A172 (cell line): ENCODE measurements at places on chromosomes 2 and 18.

GRCh38 chr18:22409445-22409844, 8.3 kb downstream of the CTAGE1 start:
- DNase-seq, result no peak

DNA sequence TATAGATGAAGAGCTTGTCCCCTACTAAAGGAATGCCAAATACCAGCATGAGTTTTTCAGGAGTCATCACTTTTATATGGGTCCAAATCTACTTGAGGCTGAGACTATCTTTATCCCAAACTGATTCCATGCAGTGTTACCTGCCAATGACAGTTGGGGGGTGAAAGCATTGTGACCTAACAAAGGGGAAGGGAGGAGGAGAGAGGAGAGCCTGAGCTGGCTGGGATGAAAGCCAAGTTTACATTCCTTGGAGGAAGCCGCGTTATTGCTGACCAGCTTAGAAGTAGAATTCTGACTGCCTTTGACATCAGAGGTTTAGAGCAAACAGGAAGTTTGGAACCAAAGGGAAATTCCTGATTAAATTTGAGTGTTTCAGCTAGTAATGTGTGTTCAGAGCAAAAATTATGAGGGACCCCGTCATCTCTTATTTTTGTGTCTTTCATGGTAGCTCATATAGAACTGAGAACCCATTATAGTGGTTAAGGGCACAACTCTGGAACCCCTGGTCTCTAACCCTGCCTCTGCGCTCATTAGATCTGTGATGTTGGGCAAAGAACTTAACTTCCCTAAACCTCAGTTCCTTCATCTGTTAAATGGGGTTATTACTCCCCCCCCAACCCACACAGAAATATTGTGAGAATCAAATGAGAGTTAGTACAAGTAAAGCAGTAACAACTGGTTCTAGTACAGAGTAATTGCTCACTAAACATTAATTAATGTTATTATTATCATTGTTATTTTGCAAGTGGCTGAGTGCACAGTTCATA, 199.3 kb upstream of the EPAS1 start:
- peak; percentile 99 for DNase-seq

DNA sequence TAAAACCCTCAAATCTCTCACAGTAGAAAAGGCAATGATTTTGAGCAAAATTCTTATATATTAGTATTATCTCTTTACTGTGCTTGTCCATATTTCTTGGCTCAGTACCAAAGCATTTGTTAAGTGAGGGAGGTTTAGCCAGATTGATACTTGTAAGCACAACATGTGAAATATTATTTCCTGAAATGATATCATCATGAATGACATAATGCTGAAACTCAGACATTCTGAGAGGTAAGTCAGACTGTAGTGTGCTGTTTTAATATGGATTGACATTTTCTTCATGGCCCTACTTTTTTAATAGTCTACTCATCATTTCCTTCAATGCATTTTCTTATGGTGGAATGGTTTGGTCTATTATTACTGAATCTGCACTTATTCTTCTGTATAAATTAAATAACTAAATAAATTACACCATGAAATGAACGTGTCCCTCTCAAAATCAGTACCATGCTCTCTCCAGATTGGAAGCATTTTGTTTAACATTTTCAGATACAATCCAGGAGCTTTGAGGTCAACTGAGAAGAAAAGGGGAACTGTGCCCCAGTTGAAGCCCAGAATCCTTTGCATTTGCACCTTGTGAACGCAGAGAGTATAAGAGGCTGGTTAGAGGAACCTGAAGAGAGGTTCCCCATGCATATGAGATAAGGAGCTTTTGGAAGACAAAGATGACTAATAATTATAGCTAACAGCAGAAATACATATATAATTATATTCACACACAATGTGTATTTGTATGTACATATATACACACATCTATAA, 50.1 kb upstream of the CRACDL start:
- no peak for DNase-seq

GRCh38 chr18:136433-136832, 21.9 kb upstream of the USP14 start:
- DNase-seq, result peak; percentile 64

DNA sequence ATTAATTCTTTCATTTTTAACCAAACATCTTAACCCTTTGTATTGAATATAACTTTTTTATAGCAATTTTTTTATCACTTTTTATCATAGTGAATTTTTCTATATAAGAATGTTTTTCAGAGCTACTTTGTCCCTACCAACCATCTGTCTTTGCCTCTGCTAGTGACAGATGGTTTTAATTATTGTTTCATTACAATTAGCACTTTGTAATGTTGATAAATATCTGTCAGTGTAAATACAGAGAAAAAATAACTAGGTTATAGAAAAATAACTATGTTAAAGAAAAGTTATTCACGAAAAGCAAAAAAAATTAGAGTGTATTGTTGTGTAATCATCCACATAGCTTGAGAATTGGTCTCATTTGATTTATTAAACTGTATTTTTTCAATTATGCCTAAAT, 91.0 kb upstream of the CDH19 start:
- DNase-seq, result no peak

GRCh38 chr2:49371128-49371701, 216.9 kb upstream of the FSHR start:
- DNase-seq, result no peak

- peak; percentile 84 for DNase-seq
Observed at GRCh38 chr2:159035790-159036411, 67.5 kb downstream of the TANC1 start.

DNA sequence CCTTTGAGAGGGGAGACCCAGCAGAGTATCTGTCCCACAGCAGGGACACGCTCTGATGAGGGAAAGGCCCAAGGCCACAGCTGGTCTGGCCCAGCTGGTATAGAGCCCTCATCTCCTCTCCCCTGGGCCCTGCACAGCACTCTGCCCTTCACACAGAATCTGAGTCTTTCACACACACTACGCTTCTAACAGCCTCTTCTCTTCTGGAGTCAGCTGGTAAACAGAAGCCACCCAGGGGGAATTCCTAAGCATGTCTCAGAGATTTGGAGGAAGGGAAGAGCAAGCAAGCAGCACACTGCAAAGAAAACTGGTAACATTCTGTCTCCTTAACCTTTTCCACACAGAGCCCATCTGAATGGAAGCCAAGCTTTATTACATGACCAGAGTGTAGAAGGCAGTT, 121.1 kb upstream of the ACAA2 start:
- DNase-seq, result no peak

DNA sequence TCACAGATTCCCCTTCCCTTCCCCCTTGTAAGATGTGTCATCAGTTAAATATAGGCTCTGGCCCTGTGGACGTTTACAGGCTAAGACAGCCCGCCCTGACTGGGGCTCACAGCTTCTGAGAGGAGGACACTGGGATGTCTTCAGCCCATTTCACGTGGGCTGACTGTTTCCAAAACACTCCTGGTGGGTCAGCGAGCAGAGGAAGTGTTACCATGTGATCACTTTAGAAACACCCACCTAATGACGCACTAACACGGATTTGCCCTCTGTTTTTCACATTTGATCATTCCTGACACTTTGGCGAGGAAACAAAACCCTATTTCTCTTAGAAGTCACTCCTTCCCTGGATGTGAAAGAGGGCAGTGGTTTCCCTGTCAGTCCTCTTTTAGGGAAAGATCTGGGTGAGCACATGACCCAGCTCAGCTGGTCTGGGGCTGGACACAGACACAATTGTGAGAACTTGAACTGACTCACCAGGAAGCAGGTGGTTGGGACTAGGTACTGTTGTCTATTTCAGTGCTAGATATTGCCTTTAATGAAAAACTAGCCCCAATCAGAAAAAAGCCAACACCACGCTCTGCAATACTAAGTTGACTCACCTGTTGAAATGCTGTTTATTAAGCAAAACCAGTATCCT, 38.8 kb downstream of the BMP10 start:
- peak; percentile 88 for DNase-seq

- DNase-seq, result no peak
Observed at GRCh38 chr18:36770315-36770946, 58.4 kb downstream of the TPGS2 start.

DNA sequence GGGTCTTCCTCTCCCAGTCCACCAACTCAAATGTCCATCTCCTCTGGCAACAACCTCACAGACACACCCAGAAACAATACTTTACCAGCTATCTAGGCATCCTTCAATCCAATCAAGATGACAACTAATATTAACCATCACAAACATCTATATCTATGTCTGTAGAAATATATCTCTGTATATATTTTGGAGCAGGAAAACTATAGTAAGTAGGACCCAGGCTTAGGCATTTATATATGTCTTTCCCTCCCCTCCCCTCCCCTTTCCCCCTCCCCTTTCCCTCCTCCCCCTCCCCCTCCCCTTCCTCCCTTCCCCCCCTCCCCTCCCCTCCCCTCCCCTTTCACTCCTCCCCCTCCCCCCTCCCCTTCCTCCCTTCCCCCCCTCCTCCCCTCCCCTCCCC, 210.5 kb downstream of the RNF144A start:
- DNase-seq, result no peak

DNA sequence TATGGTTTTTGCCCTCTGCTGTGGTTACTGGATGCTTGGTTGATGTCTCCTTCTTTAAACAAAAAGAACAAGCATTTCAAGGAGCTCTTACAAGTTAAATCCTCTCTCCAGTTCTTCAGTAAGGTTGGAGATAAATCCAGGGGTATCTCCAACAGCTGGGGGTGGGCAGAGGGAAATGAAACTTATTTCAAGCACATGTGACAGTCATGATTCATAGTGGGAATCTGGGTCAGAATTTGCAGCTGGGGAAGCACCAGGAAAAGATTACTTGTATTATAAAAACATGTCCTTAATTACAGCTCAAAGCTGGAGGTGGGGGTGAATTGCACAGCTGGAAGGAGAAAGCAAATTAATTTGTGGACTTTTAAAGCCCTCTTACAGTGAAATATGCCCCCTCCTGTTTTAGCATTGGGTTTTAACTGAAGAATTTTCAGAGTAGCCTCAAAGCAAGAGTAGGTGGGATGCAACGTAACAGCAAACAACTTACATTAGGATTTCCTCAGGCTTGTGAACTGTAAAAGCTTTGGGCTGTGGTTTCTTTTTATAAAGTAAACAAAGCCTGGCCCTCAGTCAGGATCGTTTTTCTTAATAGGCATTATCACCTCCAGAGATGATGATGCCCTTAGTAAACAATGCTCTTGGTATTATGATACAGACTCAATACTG, 596.4 kb downstream of the NYAP2 start:
- DNase-seq, result peak; percentile 44

DNA sequence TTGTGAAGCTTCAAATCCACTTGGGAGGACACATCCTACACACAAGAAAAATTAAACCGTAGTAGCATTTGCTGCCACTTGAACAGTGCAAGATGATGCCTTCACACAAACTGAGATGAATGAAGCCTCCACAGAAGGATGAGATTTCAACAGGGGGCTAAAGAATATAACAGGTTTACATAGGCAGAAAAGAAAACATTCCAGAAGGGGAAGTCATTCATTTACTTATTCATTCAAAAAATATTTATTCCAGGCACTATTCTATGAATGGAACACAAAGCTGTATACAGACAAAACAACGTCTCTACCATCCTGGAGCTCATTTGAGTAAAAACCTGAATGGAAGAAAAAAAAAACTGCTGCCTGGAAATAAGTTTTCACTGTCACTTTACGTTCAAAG, 170.5 kb downstream of the CDH20 start:
- DNase-seq, result no peak

DNA sequence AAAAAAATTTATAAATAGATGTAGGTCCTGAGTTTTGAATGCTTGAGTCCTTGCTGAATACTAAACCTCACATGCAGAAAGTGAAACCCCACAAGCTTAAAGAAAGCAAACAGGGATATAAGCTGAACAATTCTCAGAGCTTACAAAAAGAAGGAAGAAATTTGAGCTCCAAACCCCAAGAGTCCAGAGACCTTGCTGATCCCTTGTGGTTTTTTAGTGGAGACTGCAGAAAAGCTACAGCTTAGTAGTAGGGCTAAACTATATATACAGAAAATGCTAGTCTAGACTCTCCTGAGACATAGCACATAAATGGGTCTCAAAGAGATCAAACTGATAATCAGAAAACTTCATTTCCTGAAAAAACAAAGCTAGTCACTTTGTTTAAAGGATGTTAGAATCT, 1548.1 kb upstream of the ZEB2 start:
- no peak for DNase-seq
